ENCODE measurements at places on chromosomes 2 and 18. TPM values are rescaled to one million over a fixed set of nuclear protein-coding genes. Genes with fewer than 3 reads are reported as not detected.

GRCh38 chr18:67467188-67467587 is 49.3 kb downstream of the DSEL start:
- DNase-seq = no peak
- H3K4me1 ChIP-seq = no peaks in the 10 kb centered on the region
- no peak overlapping the region for H3K4me3 ChIP-seq
- no peaks in the 10 kb centered on the region for H3K36me3 ChIP-seq

- H3K4me3 ChIP-seq = no peak overlapping the region
- no peaks in the 10 kb centered on the region for H3K27me3 ChIP-seq
- H3K4me1 ChIP-seq = no peaks in the 10 kb centered on the region
These were observed 282.0 kb upstream of the RND3 start for GRCh38 chr2:150769421-150769820.

GRCh38 chr18:28174181-28174905 is 2.6 kb downstream of the CDH2 start:
- peaks cover 3% of the 10 kb centered on the region for H3K4me1 ChIP-seq
- no peaks in the 10 kb centered on the region for H3K27me3 ChIP-seq
- no peak for DNase-seq
- no peak overlapping the region for H3K27ac ChIP-seq
- H3K36me3 ChIP-seq = no peaks in the 10 kb centered on the region

Gene NT5DC4
- total RNA-seq = not detected

Gene ANKRD36
- total RNA-seq = 20.1 TPM

- H3K36me3 ChIP-seq = no peaks in the 10 kb centered on the region
- H3K27me3 ChIP-seq = no peaks in the 10 kb centered on the region
- H3K27ac ChIP-seq = no peak overlapping the region
- no peak for DNase-seq
These were observed 66.6 kb downstream of the MYL12B start for GRCh38 chr18:3328532-3328931.

GRCh38 chr2:9406529-9407362 is 16.6 kb downstream of the ITGB1BP1 start:
- H3K4me1 ChIP-seq = peaks cover 32% of the 10 kb centered on the region
- H3K27ac ChIP-seq = peak overlapping the region; percentile 95
- peaks cover 24% of the 10 kb centered on the region for H3K36me3 ChIP-seq

- no peak overlapping the region for H3K27ac ChIP-seq
- no peak overlapping the region for H3K4me3 ChIP-seq
These were observed 71.1 kb downstream of the MTA3 start for GRCh38 chr2:42639340-42640077.

DNA sequence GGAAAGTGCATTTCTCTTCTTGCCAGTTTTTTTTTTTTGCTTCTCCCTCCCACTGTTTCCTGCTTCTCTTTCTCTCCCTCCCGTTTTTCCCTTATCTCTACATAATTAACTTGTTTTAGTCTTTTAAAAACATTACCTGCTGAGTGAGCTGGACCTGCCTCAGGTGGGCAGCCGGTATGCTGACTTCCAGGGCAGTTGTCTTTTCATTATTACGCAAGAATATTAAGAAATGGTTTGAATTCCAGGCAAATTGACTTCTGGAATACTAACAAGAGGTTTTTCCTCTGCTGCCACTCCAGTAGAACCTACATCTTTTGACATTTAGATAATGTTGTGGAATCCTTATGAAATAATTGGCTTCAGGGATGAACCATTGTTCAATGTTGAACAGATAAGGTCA is 161.8 kb downstream of the THSD7B start:
- H3K4me1 ChIP-seq = no peaks in the 10 kb centered on the region
- H3K4me3 ChIP-seq = no peak overlapping the region
- no peaks in the 10 kb centered on the region for H3K27me3 ChIP-seq
- no peaks in the 10 kb centered on the region for H3K36me3 ChIP-seq
- no peak overlapping the region for H3K27ac ChIP-seq

- no peak for DNase-seq
- H3K36me3 ChIP-seq = no peaks in the 10 kb centered on the region
- no peaks in the 10 kb centered on the region for H3K4me1 ChIP-seq
- peaks cover 44% of the 10 kb centered on the region for H3K27me3 ChIP-seq
These were observed 10.1 kb downstream of the CFAP65 start for GRCh38 chr2:219031005-219031738.

Gene GDF7
- under 0.01 TPM for total RNA-seq

DNA sequence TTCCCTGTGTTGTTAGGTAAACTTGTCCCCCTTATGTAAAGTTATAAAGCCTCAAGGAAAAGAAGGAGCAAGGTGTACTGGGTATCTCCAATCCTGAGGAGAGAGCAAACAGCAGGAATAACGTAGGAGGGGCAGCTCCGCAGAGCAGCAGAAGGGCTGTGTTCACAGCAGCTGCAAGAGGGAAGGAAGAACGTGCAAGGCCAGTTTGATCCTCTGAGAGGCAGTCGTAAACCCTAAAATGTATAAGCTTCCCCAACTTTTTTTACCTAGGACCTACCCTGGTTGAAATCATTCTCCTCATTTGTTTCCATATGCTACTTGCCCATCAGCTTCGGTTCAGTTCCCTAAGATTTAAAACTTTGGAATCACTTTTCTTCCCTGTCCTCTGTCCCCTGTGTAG is 51.9 kb upstream of the MAP3K20 start:
- no peaks in the 10 kb centered on the region for H3K36me3 ChIP-seq
- no peak for DNase-seq
- no peak overlapping the region for H3K4me3 ChIP-seq
- no peak overlapping the region for H3K27ac ChIP-seq

Gene RAB17
- total RNA-seq = not detected

DNA sequence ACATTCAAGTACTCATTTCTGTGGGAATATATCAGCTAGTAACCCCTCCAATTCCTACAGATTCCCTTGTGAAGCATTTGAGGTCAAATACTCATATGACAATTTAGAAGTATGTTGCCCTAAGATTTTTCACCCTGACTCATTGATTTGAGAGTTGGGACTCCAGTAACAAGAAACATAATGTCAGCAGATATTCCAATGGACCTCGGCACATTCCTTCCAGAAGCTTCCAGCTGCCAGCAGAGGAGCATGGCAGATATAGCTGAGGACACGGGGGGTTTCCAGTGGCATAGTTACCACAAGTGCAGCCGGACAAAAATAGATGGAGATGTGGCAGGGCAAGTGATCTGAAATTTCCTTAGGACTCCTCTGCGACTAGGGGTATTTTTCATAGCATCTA is 101.9 kb upstream of the ARHGAP28 start:
- no peaks in the 10 kb centered on the region for H3K27me3 ChIP-seq
- no peak overlapping the region for H3K4me3 ChIP-seq
- peaks cover 17% of the 10 kb centered on the region for H3K4me1 ChIP-seq
- H3K27ac ChIP-seq = no peak overlapping the region
- H3K36me3 ChIP-seq = no peaks in the 10 kb centered on the region
- peak; percentile 37 for DNase-seq

DNA sequence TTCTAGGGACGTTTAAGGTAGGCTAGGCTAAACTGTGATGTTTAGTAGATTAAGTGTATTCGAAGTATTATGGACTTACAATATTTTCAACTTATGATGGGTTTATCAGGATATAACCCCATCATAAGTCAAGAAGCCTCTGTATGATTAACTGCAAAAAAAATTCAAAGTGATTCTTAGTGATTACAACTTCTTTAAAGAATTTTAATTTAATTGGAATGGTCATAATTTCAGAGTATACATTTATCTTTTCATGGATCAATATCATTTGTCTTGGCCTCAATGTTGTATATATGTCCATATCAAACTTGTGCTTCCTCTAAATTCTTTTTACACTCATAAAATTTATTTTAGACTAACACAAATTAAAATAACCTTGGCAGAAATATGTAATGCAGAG is 183.3 kb upstream of the LRP1B start:
- no peak for DNase-seq
- no peak overlapping the region for H3K27ac ChIP-seq
- H3K4me1 ChIP-seq = no peaks in the 10 kb centered on the region
- H3K4me3 ChIP-seq = no peak overlapping the region
- H3K36me3 ChIP-seq = no peaks in the 10 kb centered on the region

DNA sequence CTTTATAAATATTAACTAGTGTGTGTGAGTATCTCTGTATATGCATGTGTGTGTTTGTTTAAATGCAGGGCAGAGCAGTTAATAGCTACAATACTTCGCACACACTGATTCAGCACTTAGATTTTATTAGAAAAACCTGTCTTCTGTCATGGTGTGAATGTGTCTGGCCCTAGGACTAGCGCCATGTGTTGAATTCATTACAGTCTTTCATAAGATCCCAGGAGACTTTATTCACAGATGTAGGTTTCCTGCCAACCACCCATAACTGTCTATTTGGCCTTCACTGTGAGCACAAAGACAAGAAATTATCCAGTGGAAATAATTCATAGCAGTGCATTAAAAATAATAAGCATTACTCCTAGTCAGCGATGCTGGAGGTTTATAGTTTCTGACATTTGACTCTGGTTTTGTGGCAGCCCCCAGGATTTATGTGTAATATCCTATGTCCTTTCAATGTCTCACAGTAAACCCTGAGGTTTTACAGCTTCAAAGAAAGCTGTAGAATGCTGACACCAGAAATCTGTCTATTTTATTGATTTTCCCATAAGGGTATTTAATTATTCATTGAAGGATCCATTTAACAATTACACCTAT is 93.9 kb downstream of the ZNF804A start:
- DNase-seq = no peak
- H3K27ac ChIP-seq = no peak overlapping the region
- no peak overlapping the region for H3K4me3 ChIP-seq
- H3K4me1 ChIP-seq = no peaks in the 10 kb centered on the region

DNA sequence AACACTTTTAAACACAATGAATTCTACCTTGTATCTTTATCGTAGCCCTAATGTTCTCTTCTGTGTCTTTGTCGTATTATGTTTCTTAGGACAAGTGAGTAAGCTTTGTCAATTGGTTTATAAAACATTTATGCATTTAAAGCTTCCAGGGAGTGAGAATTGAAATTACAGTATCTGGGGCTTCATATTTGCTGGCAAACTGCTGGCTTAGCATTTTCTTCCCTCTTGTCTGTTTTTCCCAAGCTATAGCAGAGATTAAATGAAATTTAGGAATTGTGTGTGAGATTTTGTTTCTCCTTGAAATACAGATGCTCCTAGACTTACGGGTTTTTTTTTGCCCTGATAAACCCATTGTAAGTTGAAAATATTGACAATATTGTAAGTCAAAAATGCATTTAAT is 73.3 kb downstream of the FMNL2 start:
- H3K27ac ChIP-seq = no peak overlapping the region
- DNase-seq = no peak
- H3K36me3 ChIP-seq = no peaks in the 10 kb centered on the region
- no peaks in the 10 kb centered on the region for H3K27me3 ChIP-seq
- no peak overlapping the region for H3K4me3 ChIP-seq

Gene HOXD8
- not detected for total RNA-seq

- no peak overlapping the region for H3K4me3 ChIP-seq
- no peaks in the 10 kb centered on the region for H3K4me1 ChIP-seq
- no peaks in the 10 kb centered on the region for H3K27me3 ChIP-seq
- no peaks in the 10 kb centered on the region for H3K36me3 ChIP-seq
- H3K27ac ChIP-seq = no peak overlapping the region
- no peak for DNase-seq
These were observed 291.3 kb downstream of the BCL11A start for GRCh38 chr2:60262178-60262577.

DNA sequence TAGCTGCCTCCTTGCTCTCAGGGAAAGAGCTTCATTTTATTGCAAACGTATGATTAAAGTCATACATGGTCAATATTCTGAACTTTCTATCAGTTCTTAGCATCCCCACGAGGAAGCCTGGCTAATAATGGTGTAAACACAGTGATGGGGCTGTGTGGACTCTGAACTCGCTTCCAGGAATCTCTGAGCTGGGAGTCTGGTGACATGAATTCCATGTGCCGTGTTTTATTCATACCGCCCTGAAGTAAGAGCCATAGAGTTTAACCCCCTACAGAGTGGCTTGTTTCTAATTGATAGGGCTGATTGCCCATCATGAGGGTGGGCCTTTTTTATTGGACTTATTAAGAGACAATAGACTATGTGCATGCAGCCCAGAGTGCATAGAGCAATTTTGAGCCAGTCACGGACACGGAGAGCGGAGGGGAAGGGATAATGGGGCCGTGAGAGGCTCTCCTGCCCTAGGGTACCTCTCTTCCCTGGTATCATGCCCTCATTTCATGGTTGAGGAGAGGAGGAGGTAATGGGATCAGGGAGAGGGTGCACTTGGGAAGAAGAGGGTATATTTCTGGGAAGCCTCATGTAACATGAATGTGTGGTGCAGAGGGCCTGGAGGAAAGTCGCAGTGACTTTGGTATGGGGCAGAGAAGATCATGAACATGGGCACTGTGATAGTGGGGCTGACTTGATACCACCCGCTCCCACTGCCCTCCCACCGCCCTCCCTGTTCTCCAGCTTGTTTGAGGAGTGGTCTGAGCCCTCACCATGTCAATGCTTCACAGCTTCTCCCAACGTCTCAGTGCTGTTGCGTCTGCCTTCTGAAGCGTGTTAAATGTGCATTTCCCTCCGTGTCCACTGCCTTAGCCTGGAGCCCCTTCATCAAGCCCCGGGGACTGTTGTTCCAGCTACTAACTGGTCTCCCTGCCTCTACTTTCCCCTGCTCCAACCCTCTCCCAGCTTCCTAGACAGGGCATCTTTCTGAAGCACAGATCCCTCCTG is 73.2 kb downstream of the IL1R2 start:
- no peaks in the 10 kb centered on the region for H3K27me3 ChIP-seq
- peak overlapping the region; percentile 98 for H3K27ac ChIP-seq
- peak; percentile 57 for DNase-seq
- no peaks in the 10 kb centered on the region for H3K36me3 ChIP-seq
- peak overlapping the region; percentile 14 for H3K4me3 ChIP-seq
- H3K4me1 ChIP-seq = peaks cover 34% of the 10 kb centered on the region

DNA sequence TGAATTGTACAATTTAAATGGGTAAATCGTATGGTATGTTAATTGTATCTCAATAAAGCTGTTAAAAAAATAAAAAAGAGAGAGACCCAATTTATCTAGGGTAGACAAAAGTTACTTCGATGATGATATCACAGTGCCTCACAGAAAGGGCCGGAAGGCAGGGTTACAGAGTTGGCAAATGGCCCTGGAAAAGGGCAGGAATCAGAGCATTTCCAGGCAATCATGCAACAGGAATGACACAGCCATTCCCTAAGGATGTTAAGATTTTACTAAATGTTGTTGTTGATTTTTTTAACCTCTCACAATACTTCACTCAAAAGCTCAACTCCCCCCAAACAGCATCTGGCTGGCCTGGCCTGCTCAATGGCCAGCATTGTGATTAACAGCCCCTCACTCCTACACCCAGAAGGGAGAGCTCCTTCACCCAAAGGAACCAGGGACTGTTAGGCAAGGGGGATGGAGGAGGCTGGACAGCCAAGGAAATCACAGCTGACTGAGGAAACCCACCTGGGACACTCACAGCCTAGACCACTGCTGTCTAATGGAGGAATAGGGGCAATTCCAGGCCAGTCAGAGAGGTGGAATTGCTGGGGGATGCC is 7.7 kb upstream of the SP100 start:
- peak; percentile 88 for DNase-seq
- H3K36me3 ChIP-seq = peaks cover 3% of the 10 kb centered on the region
- H3K27me3 ChIP-seq = no peaks in the 10 kb centered on the region
- no peak overlapping the region for H3K4me3 ChIP-seq
- peaks cover 9% of the 10 kb centered on the region for H3K4me1 ChIP-seq
- H3K27ac ChIP-seq = peak overlapping the region; percentile 54

GRCh38 chr18:78979730-78980278 is at the start of gene SALL3:
Gene SALL3, plus strand, starts transcription at chr18:78979818. Its CDS starts 457 bp downstream, at chr18:78980275.
- H3K27me3 ChIP-seq = peaks cover 49% of the 10 kb centered on the region
- H3K4me3 ChIP-seq = no peak within 1 kb of the TSS
- no peaks in the 10 kb centered on the region for H3K4me1 ChIP-seq
- no peak within 1 kb of the TSS for H3K27ac ChIP-seq
- no peaks in the 10 kb centered on the region for H3K36me3 ChIP-seq

Gene ARMC9
- 46.6 TPM for total RNA-seq

Gene FBXO36
- 2.2 TPM for total RNA-seq

GRCh38 chr18:40863801-40864200 is 1091.2 kb upstream of the PIK3C3 start:
- no peak for DNase-seq
- H3K36me3 ChIP-seq = no peaks in the 10 kb centered on the region
- H3K4me1 ChIP-seq = peaks cover 2% of the 10 kb centered on the region
- no peak overlapping the region for H3K27ac ChIP-seq
- H3K4me3 ChIP-seq = no peak overlapping the region

Gene DCAF17
- 13.1 TPM for total RNA-seq

Measured in IMR-90 (cell line).